AG08395 (cell line): ENCODE measurements at places on chromosomes 7 and 10.

- no peak for DNase-seq
These were observed 22.3 kb upstream of the C10orf95 start for GRCh38 chr10:102473445-102474331.

GRCh38 chr10:60722623-60723022 is 55.7 kb upstream of the CDK1 start:
- no peak for DNase-seq

GRCh38 chr7:44216019-44216418 is 15.2 kb downstream of the YKT6 start:
- DNase-seq, result no peak

DNA sequence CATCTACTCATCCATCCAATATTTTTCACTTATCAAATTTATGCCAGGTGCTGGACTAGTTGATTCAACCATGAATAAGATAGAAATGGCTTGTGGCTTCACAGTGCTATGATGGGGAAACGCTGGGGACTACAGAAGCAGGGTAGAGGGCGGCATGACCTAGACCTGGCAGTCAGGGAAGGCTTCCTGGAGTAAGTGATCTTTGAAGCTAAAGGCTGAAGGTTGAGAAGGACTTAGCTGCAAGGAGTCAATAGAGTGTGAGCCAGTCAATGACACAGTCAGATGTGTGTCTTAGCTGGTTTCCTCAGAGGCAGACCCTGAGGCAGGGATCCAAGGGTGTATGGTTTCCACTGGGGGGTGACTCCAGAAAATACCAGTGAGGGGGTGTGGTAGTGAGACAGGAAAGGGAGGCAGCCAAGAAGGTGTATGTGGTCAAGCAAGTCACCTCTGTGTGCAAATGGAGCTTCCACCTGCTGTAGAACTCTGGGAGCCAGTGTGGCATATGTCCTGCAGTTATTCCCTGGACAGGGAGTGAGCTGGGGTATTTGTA is 10.3 kb downstream of the PRF1 start:
- DNase-seq, result no peak

- DNase-seq, result no peak
These were observed 52.9 kb downstream of the CLEC2L start for GRCh38 chr7:139576179-139576973.

DNA sequence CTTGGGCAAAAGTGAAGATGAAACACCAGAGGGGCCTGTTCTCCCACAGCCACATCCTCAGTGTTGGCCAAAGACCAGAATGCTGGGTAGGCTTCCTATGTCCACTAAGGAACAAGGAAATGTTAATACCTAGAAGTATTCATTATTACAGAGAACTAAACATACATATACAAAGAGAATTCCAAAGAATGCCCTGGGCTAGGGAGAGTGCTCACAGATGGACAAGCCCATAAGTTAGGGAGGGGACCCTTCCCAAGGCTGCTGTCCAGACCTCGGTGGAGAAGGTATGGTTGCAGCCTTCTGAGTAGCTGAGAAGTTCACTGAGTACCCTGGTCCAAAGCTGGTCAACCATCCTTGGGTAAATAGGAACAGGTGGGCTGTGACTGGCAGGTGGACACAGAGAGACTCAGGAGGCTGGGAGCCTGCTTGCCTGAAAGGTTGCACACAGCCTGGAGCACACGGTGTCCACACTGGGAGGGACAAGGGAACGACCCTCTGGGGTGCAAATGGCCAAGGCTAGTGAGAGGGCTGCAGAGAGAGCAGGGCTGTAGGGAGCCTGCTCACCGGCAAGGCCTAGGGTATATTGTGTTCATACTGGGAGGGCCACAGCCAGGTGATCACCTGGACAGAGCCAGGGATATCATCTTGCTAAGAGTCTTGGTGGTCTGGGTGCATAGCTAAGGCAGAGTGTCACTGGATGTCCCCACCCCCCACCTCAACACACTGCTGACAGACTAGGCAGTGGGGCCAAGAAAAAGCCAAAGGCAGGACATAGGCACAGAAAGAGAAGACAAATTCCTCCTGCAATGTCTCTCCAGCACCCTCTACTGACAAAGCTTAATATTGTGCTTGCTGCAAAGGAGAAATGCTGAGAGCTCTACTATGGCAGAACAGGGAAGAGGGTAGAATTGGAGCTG is 40.3 kb downstream of the CPVL start:
- peak; percentile 46 for DNase-seq

DNA sequence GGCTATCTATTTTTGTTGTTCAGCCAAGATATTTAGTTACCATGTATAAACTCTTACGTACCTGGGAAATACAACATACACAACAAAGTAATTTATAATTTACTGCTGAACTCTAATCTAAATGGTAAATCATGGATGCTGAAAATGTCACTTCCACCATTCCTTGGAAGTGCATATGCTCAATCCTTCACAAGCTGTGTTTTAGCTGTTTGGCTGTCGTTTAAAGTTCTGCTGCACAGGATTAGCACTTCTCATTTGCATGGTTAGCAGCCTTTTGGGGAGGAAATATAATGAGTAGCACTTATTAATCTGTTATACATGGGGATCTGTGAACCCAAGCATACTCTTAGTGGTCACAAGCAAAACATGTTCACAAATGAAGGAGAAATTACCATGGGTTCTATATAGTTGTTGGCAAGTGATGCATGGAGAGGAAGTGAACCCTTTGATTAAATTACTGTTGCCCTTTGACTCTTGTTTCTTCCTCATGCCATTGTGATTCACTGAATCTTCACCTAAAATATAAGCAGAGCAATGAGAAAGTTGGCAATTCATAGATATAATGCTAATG is 18.5 kb downstream of the PIK3CG start:
- DNase-seq, result no peak

GRCh38 chr10:22581461-22581860 is 132.9 kb downstream of the PIP4K2A start:
- no peak for DNase-seq

GRCh38 chr10:58023341-58024073 is 244.2 kb downstream of the IPMK start:
- peak; percentile 72 for DNase-seq

DNA sequence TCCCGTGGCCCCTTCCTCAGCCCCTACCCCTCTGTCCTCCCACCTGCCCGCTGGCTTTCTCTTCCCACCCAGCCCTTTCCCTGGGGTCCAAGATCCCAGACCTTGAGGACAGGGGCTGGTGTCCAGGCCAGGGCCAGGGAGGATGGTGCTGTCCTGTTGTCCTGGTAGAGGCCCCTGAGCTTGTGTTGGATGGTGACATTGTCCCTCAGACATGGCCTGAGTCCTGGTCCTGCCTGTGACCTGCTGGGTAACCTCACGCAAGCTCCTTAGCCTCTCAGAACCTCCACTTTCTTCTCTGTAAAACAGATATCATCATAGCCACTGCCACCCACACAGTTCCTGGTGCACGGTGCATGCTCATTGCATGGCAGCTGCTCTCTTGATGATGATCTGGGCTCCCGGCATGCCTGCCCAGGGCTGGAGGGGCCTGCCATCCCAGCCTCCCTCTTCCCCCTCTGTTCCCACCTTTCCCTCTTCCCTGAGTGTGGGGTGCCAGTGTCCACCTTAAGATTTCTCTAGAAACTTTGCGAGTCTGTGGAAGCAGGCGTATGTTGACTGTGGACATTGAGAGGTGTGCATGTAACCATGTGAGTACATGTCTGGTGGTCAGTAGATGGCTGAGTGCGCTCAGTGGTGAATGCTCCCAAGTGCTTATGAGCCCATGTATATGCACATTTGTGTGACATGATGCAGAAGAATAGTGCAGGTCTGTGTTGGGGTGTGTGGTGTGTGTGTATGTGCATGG is 60.4 kb downstream of the NEURL1 start:
- no peak for DNase-seq

- DNase-seq, result peak; percentile 25
These were observed 38.2 kb upstream of the JAKMIP3 start for GRCh38 chr10:132027423-132027983.

DNA sequence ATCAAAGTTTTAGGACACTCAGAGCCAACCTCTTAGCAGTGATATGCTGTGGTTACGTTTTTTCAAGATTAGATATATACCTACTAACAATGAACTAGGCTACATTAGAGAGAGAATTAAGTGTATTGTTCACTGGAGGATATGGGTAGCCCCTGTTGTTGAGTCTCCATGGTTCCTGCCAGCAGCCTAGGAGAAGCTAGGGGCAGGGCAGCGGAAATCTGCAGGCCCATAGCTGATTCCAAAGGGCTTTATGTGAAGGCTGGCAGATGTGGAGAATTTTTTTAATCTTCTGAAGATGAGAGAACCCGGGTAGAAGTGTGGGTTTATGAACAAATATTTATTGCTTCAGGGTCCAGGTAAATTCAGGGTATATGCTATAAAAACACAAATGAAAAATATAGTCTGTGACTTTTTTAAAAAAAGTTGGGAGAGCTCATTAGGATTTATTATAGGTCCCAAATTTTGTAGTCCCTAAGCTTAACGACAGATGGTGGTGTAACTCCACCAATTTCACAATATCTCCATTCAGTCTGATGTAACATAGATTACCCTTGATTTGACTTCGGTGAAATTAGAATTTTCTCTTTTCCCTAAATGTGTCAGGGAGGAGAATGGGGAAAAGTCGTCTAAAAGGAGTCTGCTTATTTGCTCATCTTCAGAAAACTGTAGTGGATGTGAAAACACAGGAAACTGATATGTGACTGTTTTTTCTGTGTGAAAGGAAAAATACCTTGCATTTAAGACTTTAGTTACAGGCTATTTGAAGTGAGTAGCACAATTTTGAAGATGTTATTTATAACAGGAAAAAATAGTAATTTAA is 163.0 kb upstream of the PPP1R3A start:
- DNase-seq, result peak; percentile 56

GRCh38 chr7:815284-816216 is 16.7 kb upstream of the SUN1 start:
- no peak for DNase-seq
